ENCODE measurements at places on chromosomes 5 and 9.
A peak's percentile ranks its signal among the peaks of the same experiment; 100 is the strongest.

DNA sequence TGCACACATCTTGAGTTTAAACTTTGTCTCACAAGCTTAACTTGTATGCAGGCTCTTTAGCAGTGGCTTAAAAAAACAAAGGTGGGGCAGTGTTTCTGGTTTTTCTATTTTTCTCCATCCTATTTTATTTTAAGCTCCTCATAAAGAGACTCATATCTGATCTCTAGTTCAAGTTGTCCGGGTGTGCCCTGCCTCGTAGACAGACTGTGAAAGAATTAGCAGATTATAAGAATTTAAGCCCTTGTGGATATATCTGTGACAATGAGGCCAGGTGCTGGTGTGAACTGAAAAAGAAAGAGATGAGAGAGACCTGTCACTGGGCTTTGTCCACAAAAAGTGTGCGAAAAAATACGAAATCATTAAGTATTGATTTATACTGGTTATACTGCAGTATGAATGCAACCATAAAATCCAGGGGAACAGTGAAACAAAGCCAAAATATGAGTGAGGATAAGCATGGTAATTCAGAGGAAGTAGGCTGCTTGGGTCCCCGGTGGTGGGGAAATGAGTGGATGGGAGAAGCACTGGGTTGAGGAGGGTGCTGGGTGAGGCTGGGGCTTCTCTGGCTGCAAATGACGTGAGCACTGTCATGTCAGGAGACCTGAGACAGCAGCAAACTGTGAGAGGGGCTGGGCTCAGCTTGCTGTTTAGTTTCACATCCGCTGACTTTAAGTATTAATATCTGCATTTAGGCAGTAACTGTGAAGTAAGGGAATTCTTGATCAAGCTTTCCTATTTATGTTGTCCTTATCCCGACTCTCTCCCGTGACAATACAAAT is 179.7 kb upstream of the ANKRD55 start:
- no peak for DNase-seq

DNA sequence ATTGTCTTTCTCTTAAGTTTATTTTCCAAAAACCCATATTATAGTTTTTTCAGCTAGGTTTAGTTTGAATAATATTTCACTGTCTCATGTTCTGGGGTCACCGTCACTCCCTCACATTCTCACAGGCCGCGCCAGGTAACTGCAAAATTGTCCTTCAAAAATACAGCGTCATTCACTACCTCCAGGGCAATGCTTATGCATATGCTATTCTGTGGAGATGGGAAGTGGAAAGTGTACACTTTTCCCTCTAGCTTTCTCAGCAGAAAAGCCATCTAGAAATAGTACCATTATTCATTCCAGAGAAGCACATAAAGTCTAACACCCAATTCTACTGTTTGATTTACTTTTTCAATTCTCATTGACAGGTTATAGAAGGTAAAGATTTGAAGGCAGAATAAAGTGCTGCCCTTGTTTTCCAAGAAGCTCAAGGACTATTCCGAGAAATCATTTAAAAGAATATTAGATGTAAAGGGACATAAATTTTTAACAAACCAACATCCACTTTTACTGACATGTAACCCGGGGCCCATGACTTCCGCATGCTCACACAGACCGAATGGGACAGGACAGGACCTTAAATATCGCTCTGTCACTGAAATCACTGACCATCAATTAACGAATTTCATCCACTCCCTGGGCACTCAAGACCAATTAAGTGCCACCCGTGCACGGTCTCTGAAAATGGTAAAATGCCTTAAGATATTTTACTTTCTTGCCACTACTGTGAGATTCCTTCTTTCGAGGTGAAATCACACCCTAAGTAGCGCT is 720 bp downstream of the NUDT12 start:
- DNase-seq, result no peak

DNA sequence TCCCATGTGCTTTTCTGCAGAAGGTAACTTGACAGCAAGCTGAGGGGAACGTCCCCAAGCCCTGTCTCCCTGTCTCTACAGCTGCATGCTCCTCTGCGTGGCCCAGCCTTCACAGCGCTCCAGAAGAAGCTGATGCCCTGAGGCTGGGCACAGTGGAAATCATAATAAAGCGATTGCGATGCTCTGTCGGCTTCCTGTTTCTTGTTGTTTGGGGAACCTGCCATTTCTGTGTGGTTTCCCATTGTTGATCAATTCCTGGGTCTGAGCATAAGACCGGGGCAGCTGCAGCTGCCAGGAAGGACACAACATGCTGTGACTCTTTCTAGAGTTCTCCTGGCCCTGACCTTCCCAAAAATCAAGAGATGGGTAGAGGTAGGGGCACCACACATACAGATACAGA is 7.2 kb upstream of the DNAJB5 start:
- DNase-seq, result no peak

DNA sequence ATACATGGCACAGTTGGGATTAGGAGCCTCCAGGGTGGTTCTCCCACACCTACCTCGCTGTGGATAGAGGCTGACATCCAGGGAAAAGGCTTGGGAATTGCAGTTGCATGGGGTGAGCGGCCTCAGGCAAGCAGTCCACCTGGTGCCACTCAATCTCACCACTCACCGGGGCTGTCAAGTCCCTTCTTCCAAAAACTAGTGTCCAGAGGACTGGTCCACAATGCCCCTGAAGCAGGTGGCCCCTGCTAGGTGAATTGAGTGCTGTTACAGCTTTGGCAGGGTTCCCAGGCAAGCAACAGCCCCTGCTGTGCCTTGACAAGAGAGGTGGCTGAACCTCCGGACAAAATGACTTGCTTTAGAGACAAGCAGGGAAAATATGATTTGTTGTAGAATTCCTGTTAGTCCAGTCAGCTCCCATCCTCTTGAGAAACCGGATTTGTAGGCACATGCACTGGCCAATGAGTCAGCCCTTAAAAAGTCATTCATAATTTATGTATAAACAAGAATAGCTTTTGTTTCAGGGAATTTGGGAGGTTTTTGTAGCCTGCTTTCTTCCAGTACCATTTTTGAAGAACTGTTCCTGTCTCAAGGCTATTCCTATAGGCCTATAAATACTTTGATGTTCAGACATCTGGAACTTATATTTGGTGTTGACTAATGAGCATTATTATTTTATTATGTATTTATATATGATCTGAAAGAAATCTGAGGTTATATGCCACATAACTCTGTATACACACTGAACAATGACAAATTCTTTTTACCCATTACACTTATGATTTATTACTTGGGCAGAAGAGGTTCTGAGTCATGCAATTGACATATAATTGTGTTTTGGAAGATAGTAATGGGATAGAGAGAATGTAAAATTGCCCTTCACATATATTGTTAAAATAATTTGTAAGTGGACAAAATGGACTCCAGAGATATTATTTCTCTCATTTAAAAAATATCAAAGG is 411.1 kb downstream of the ACTL7B start:
- peak; percentile 94 for DNase-seq

GRCh38 chr9:15813076-15813475 is 260.2 kb downstream of the CCDC171 start:
- no peak for DNase-seq

- DNase-seq, result no peak
These were observed 12.1 kb upstream of the PLEKHG4B start for GRCh38 chr5:79821-80220.

DNA sequence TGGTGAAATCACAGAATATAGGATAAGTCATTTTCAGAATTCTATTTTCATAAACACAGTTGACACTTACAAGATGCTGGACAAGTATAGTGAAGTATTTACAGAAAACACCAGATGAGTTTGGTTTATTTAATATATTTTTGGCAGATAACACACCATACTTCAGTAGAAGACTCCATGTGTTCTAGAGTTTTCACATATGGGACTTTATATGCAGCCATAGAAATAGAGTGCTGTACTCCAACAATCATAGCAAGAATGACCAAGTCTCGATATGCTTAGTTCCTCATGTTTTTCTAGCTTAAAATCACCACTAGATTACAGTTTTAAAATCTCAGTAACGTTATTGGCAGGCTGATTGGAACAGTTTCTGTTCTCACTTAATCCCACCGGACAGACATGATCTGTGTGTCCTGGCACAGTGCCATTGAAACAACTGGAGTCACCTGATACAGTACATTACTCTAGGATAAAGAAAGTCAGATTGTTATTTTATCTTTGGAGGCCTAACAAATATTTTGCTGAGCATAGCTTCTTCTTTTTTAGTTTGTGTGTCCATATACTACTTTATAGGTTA is 45.8 kb upstream of the ERBIN start:
- DNase-seq, result no peak

GRCh38 chr9:134891713-134892112 is 11.1 kb downstream of the FCN2 start:
- DNase-seq, result no peak

- DNase-seq, result peak; percentile 86
These were observed 1.7 kb upstream of the EFNA5 start for GRCh38 chr5:107672211-107673038.

DNA sequence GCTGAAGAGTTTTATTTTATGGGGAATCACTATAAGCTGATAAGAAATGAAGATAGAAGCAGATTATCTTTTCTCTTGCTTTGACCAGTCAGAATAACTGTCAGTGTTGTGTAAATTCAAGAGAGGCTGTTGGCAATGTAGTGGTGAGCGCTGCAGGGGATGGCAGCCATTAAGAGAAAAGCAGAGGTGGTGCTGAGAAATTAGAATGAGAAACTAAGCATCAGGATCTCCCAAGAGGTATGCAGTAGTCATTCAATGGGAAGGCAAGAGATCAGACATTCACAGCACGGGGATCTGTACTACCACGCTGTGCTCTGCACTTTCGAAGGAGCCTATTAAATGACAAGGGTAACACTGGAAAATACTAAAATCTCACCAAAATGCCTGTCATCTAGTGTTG is 768.5 kb upstream of the ACO1 start:
- DNase-seq, result no peak

- DNase-seq, result no peak
These were observed 22.9 kb upstream of the ABCA1 start for GRCh38 chr9:104950838-104951237.

DNA sequence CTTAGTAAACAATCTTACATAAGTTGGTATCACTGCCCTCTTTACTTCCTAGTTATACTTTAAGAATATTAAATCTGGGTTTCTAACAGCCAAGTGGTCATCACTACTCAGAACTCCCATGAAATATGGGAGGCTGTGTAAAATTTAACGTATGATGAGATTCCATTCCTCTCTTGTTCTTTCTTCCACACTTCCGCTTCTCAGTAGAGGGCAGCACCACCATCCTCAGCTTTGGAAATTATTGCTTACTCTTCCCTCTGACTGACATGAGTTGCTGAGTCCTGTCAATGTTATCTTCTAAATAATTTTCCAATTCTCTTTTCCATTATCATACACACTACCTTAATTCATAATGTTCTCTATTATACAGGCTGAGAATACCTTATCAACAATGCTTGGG is 194.0 kb downstream of the RFX3 start:
- peak; percentile 10 for DNase-seq

- no peak for DNase-seq
These were observed 47.2 kb downstream of the SGTB start for GRCh38 chr5:65674749-65675148.

DNA sequence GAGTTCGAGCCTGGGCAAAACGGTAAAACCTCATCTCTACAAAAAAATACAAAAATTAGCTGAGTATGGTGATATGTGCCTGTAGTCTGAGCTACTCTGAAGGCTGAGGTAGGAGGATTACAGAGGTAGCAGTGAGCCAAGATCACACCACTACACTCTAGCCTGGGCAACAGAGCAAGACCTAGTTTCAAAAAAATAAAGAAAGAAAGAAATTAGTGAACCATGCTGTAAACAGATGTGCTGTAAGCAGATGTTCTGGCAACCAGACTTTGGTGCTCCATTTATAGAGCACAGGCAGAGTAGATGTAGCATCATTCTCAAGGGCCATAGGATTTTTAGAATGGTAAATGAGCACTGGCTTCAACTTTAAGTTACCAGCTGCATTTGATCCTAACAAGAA is 115.4 kb downstream of the ST8SIA4 start:
- no peak for DNase-seq

- DNase-seq, result no peak
These were observed 7.6 kb downstream of the SLC24A2 start for GRCh38 chr9:19781240-19781639.

- no peak for DNase-seq
These were observed 18.1 kb upstream of the CLK4 start for GRCh38 chr5:178644826-178645545.

DNA sequence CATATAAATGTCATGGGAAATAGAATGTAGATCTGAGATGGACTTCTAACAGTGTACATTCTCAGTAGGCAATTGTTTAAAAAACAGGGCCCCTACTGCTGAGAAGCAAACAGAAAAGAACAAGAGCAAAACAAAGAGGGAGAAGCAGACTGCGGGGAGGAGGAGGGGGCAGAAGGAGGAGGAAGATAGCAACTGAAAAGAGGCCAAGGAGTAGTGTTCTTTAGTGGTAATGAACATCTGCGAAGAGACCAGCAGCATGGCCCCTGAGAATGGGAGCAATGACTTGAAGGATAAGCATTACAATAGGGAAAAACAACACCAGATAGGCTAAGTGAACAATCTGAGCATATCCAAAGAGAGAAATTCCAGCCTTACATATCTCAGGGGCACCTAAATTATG is 36.8 kb downstream of the HAPLN1 start:
- DNase-seq, result no peak
